ENCODE measurements at places on chromosomes 6 and 20.

- DNase-seq = no peak
These were observed 607.1 kb downstream of the COL12A1 start for GRCh38 chr6:74598462-74599393.

DNA sequence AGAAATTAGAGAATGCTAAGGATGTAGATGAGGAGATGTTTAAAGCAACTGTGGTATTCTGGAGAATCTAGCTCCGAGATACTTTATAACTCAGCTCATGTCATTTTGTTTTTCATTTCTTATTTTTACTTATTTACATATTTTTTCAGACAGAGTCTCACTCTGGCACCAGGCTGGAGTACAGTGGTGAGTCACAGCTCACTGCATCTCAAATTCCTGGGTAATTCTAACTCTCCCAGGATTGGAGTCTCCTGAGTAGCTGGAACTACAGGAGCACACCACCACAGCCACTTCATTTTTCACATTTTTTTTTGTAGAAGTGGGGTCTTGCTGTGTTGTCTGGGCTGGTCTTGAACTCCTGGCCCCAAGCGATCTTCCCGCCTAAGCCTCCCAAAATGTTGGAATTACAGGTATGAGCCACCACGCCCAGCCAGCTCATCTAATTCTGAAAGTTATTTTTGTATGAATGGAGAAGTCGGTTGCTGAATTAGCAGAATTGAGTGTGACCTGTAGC is 94.3 kb upstream of the FAM8A1 start:
- DNase-seq = no peak

- no peak for DNase-seq
These were observed 13.7 kb upstream of the PLCG1 start for GRCh38 chr20:41123631-41124030.

- DNase-seq = no peak
These were observed 185.0 kb downstream of the CENPW start for GRCh38 chr6:126524811-126525326.

DNA sequence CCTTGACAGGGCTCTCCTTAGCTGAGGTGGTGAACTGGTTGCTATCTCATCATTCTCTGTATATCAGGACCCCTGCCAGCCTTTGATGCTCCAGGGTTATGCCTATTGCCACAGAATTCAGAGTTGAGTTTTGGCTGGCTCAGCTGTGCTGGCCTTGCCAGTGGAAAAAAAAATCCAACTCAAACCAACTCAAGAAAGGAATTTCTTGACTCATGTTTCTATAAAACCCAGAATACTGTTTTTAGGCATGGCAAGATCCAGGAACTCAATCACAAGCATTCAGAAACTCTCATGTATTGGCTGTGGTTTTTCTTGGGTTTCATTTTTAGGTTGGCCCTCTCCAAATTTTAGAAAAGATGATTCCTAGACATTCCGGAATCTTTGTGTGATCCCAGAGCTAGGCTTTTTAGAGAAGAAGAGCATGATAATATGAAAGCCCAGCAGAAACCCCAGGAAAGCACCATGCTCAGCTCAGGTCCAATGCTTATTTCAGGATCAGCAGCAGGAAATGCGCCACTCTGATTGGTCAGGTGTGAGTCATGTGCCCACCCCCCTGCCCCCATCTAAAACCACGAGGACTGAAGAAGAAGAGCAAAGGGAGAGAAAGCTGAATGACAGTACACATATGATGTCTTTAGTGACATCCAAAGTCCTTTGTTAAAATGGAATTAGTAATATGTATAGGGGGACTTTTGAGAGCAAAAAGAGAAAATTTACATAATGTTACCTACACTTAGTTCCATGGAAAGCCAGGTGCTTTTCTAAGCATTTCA is 122.9 kb downstream of the RNF144B start:
- no peak for DNase-seq

DNA sequence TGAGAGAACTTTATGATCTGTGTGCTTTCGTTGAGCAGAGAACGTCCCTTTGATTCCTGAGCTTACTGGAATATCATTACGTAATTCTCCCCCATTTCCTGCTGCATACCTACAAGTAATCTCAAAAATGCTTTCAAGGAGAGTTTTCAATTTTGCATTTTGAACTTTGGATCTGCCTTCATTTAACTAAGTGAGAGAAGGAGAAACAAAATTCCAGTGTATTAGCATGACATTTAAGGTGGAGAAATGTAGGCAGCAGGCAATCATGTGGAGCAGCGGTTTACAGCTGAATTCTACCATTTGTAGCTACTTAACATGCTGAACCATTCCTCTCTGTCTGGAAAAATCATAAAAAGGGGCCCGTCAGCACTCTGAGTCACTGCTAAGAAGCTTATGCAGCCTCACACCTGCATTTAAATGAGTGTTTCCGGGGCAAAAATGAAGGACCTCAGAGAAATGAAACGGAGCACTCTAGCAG is 451.5 kb downstream of the PLCB1 start:
- DNase-seq = no peak

- DNase-seq = peak; percentile 3
These were observed 16.4 kb upstream of the CFAP206 start for GRCh38 chr6:87391334-87391733.

DNA sequence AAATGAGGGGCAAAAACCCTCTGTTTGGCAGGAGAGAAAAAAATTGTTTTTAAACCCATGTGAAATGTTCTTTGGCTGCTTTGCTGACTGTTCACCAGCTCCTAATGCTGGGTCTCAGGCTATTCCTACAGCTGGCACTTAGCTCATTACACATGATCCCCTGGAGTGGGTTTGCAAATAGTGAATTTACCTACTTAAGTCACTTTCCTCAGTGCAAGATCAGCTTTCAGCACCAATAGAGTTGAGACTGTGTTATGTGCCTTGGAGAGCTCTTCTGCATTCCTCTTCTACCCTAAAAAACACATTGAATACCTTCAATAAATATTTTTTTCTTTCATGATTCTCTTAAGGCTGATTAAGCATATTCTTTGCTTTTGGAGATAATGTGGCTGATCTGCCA is 58.4 kb upstream of the PRDM1 start:
- no peak for DNase-seq

GRCh38 chr20:1326031-1326930 is 2.7 kb downstream of the SDCBP2 start:
- DNase-seq = no peak

GRCh38 chr6:105892577-105893262 is 193.4 kb upstream of the PRDM1 start:
- DNase-seq = no peak

DNA sequence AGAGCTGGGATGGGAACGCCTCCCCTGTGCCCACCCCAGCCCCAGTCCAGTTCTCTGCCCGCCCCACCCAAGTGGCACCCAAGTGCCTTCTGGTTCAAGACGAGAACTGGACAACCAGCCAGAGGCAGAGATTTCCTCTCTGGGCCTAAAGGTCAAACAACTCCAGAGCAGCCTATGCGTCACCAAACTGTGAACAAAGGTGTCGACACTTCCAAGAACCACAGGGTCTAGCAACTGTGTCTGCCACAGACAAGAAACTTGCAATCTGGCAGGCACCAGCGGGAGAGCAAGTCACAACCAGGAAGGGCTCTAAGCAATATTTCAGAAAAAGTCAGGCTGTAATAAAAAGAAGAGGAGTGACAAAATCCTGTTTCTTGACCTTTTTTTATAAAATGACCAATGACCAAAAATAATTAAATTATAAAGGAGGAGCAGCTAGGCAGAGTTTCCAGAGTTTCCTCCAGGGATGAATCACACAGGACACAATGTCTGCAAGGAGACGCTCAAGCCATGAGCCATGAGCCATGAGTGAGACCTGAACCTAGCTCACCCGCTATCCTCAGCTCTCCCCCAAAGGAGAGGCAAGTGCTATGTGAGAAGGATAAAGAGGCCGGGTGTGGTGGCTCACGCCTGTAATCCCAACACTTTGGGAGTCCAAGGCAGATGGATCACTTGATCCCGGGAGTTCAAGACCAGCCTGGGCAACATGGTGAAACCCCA is 11.1 kb downstream of the EDEM2 start:
- no peak for DNase-seq

DNA sequence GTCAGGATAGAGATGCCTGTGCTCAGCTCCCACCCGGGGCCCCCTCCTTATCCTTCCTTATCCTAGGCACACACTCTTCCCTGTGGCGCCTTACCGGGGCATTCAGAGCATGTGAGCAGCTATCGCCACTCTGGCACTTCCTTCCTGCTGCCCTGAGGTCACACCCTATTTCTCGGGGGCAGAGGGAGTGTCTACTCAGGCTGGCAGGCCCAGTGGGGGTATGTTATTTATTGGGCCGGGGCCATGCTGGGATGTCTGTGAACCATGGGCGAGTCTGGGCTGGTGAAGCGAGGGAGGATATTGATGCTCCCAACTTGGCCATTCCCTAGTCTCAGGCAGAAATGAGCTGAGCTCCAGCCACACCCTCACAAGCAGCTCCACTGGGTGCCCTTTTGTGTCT is 3.9 kb upstream of the LY6G6D start:
- no peak for DNase-seq

DNA sequence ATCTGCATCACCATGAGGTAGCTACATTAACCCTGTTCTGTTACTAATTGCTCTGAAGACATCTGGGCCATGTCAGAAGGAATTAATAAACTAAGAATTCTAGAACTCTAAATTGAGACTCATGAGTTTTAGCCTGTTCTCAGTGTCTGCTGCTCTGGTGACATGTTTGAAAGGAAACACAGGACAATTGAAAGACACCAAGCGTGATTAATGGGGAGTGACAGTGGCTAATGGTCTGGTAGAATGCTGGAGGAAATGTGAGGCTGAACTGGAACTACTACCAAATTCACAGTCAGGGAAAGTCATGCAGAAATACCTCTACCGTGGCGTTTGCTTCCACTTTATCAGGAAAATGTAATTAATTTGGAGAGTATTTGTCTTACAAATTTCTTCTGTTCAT is 140.0 kb downstream of the TBC1D7 start:
- DNase-seq = no peak

DNA sequence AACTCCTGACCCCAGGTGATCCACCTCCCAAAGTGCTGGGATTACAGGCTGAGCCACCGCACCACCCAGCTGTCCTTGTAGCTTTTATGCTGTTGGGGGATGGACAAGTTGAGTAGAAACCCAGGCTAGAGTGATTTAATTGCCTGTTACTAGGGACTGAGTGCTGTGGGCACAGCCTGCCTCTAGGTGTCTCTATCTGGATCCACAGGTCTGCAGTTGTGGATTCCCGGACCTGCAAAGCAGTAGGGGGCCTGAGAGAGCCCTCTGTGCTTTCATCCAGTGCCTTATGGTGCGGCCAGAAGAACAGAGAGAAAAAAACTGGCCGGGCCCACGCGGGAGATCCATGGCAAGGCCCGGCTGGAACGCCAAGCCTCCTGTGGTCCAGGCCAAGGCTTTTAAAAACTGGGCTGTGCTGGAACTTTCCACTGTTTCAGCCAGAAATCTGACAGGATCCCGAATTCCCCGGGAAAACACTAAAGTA is 5.2 kb downstream of the SIRPA start:
- DNase-seq = no peak

- DNase-seq = no peak
These were observed 54.4 kb downstream of the DHX35 start for GRCh38 chr20:39016506-39016905.

- DNase-seq = no peak
These were observed 84.3 kb downstream of the ATXN1 start for GRCh38 chr6:16676978-16677377.

DNA sequence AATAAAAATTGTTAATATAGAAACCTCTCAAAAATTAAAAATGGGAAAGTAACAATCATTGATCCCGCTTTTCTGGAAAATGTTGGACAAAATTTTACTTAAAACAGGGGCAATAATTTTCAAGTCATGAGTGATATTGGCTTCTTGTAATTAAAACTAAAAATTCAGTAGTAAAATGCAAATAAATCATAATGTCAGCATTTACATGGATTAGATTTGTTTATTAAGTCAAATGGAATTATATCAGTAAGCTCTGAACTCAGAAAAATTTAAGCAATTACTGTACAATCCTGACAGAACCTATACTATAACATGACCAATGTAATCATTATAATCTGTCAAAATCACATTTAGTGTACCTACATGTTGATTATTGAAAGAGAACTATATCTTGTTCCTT is 39.9 kb upstream of the NKX2-4 start:
- DNase-seq = no peak

GRCh38 chr6:169898788-169899480 is 147.5 kb downstream of the ERMARD start:
- no peak for DNase-seq

- DNase-seq = no peak
These were observed 44.2 kb upstream of the ZBP1 start for GRCh38 chr20:57664476-57664875.

DNA sequence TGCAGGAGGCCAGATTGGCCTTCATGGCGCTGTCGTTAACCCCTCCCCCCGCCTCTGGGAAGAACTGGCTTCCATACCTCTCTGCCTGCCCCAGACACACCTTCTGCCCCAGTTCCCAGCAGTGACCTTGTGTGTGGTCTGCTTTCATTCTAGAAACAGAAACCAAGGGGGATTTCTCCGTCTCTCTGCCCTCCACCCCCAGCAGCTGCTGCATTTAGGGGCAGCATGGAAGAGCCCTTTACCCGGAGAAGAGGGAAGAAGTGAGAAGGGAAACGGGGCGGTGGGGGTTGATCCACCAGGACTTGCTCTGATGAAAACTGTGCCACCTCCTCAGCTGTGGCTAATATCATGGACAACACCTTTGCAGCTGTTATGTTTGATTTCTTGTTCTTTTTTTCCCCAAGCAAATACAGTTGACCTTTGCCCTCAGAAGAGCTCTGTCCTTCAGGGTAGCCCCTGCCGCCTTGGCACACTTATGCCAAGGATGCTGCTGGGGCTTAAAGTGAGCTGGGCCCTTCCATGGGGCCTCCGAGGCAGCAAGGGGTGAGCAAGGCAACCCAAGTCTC is 6.1 kb downstream of the GLP1R start:
- no peak for DNase-seq

- no peak for DNase-seq
These were observed 227.7 kb downstream of the MEI4 start for GRCh38 chr6:77880501-77880900.

DNA sequence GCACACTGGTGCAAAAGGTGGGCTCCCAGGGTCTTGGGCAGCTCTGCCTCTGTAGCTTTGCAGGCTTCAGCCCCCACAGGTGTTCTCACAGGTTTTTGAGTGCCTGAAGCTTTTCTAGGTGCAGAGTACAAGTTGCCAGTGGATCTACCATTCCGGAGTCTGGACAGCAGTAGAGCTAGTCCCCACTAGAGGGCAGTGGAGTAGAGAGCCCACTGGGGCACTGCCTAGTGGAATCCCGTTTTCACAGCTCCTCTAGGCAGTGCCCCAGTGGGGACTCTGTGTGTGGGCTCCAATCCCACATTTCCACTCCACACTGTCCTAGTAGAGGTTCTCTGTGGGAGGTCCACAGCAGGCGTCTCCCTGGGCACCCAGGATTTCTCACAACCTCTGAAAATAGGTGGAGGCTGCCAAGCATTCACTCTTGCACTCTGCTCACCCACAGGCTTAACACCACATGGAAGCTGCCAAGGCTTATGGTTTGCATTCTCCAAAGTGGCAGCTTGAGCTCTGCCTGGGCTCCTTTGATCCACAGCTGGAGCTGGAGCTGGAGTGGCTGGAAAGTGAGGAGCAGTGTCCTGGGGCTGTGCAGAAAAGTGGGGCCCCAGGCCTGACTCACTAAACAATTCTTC is 86.3 kb upstream of the PROKR2 start:
- no peak for DNase-seq

All from KG1 (cell line).